ENCODE measurements at places on chromosomes 4 and X.

GRCh38 chr4:123631786-123632692 is 235.4 kb downstream of the SPRY1 start:
- DNase-seq, result no peak

- no peak for DNase-seq
Observed at GRCh38 chr4:100633269-100633668, 115.4 kb upstream of the EMCN start.

DNA sequence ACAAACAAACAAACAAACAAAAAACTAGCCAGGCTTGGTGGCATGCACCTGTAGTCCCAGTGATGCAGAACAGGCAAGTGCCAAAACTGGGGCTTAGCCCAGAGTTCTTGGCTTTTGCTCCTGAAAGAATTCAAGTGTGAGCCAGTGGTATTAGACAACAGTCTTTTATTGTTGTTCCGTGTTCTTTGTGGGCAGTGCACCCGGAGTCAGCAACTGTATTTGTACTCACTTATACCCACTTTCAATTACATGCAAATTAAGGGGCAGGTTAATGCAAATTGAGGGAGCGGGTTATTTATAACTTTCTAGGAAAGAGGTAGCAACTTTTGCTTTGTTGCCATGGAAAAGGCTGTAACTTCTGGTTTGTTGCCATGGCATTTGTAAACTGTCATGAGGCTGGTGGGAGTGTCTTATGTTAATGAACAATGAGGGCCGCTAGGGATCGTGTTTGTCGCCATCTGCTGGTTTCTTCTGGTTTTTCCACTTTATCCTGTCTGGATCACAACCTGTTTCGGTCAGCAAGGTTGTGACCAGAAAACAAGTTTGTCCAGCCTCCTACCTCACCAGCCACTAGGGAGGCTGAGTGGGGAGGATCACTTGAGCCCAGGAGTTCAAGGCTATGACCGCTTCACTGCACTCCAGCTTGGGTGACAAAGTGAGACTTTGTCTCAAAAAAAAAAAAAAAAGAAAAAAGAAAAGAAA is 88.8 kb upstream of the ESX1 start:
- peak; percentile 32 for DNase-seq

GRCh38 chr4:80393246-80393969 is 57.9 kb downstream of the CFAP299 start:
- no peak for DNase-seq

DNA sequence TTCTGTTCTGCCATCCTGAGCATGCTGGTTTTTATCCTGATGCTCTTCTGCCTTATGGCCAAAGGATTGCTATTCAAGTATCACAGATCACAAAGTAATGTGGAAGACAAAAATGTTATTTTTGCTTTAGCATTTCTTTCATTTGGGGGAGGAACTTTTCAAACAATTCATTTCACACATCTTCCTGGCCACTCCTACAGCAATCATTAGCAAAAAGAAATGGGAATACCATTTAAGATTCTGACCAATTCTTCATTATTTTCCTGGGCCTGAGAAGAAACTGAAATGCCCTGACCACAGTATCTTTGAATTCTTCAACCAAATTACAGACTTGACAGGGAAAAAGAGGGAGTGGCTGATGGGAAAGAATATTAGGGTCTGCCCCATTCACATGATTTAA is 38.0 kb upstream of the GRID2 start:
- DNase-seq, result no peak

DNA sequence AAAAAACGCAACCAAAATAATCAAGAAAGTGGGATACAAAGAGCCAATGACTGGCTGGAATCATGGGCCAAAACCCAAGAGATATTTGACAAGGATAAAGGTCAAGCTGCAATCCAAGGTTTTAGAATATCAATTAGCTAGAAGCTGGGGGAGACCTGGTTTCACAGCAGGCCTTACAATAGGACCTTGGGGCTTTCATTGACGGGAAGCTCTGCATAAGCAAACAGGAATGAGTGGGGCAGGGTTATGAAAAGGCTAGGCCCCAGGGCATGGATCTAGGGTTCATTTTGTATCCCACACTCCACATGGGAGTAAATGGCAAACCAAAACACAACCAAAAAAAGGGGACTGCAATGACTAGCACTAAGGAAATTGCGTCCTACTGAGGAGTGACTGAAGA is 215.3 kb downstream of the HS6ST2 start:
- no peak for DNase-seq

- DNase-seq, result no peak
Observed at GRCh38 chr4:113293043-113293560, 243.6 kb downstream of the ANK2 start.

DNA sequence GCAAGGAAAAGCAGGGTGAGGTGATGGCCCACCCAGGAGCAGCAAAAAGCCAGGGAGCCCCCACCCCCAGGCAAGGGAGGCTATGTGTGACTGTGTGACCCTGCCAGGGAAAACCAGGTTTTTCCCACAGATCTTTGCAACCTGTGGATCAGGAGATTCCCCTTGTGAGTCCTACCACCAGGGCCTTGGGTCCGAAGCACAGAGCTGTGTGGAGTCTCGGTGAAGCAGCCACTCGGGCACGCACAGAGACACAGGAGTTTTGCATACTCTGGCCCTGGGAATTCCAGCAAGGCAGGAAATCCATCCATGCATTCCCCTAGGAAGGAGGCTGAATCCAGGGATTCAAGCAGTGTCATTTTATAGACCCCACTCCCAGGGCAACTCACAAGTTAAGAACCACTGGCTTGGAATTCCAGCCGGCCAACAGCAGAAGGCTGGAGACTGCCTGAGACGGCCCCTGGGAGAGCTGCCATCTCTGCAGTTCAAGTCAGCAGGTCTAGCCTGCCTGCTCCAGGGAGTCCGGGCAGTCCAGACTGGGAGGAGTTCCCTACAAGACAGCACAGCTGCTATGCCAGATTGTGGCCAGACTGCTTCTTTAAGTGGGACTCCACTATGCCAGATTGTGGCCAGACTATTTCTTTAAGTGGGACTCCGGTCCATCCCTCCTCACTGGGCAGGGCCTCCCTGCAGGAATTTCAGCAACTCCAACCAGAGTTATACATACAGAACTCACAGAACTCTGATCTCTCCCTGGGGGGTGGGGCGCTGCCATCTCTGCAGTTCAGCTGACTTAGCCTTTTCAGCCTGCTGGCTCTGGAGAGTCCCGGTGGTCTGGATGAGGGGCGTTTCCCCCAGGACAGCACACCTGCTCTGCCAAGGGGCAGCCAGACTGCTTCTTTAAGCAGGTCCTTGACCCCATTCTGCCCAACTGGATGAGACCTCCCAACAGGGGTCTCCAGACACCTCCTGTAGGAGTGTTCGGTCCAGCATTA is 85.1 kb upstream of the ADAD1 start:
- no peak for DNase-seq

DNA sequence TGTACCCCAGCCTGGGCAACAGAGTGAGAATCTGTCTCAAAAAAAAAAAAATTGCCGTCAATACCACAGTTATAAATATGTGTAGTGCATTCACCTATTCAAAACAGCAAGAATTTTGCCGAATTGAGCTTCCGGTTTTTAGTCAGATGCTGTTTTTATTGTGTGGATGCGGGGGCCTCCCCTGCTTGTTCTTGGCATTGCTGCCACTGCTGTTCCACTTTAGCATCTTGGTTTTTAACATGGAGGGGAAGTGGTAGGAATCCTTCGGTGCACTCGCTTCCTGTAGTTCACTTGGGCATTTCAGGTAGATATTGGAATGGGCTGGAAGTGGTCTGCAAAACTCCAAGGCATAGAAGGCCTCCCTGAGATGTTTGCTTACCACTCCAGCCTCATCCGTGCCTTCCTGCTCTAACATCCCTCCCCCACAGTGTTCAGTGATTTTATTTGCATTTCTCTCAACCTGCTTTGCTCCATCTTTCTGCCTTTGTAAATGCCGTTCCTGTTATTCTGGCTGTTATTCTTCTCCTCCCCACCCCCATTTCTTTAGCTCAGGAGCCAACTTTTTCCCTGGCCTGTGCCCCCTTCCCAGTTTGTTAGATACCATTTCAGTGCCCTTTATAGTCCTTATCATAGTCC is 25.5 kb downstream of the MOB1B start:
- peak; percentile 36 for DNase-seq

GRCh38 chrX:20139966-20140365 is 1.7 kb downstream of the EIF1AX start:
- no peak for DNase-seq

GRCh38 chr4:3781997-3782930 is 16.1 kb downstream of the ADRA2C start:
- DNase-seq, result no peak

- DNase-seq, result no peak
Observed at GRCh38 chr4:139014371-139015268, 961 bp upstream of the NOCT start.

GRCh38 chrX:39133971-39134370 is 332.7 kb downstream of the MID1IP1 start:
- peak; percentile 28 for DNase-seq

GRCh38 chr4:71268166-71268565 is 70.7 kb upstream of the SLC4A4 start:
- DNase-seq, result no peak

- DNase-seq, result no peak
Observed at GRCh38 chr4:29079260-29079659, 1640.9 kb upstream of the PCDH7 start.

GRCh38 chrX:11750046-11750445 is 8.0 kb upstream of the MSL3 start:
- no peak for DNase-seq

GRCh38 chrX:12970691-12971202 is 4.2 kb upstream of the TMSB4X start:
- DNase-seq, result peak; percentile 66

DNA sequence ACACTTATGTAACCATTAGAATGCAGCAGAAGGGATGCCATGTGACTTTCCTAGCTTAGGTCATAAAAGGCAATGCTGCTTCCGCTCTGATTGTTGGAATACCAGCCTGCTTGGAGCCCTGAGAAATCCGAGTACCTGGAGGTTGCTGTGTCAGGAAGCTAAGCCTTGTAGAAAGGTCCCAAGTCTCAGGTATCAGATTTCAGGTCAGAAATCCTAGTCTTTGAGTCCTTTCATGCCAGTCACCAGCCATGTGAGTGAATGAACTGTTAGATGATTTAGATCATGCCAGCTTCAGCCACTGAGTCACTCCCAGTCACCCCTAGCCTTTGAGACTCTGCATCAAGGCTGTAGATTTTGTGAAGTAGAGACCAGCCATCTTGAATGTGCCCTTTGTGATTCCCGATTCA is 23.5 kb downstream of the RAP1GDS1 start:
- no peak for DNase-seq

DNA sequence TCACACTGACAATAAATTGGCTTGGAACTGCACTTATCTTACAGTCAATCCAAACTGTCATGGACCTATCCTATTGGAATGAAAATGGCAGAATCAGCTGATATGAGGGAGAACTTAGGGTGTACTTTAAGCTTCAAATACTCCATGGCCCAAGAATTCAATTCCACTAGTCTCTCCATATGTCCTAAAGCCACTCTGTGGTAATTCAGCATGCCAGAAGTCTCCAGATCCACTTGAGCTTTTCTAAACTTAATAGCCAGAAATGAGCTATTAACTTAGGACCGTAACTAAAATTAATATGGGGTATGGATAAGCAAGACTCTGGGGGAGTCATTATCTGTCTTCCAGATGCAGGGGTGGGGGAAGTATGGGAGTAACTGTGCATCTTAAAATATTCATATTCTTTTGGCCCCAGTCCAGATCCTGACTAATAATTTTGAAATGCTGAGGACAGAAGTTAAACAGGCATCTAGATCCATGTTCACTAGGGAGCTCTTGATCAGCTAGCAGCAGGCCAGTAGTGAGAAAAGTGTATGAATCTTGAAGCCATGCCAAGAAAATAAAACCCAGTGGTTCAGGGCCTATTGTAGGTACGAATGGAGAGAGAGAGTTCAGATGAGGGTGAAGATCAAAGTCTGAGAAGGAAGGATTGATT is 167.6 kb downstream of the DKK2 start:
- no peak for DNase-seq

- DNase-seq, result no peak
Observed at GRCh38 chrX:144681501-144681900, 565.8 kb upstream of the SPANXN1 start.

GRCh38 chr4:151702256-151702655 is 58.6 kb downstream of the GATB start:
- no peak for DNase-seq

DNA sequence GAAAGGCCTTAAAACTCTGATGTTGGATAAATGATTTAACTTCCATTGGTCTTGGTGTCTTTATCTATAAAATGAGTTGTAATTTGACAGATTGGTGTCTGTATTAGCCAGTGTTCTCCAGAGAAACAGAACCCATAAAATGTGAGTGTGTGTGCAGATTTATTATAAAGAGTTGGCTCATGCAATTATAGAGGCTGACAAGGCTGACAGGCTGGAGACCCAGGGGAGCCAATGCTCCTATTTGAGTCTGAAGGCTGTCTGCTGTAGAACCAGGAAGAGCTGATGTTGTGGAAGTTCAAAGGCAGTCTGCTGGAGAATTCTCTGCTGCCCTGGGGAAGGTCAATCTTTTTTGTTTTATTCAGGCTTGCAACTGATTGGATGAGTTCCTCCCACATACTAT is 131.7 kb downstream of the SLC4A4 start:
- DNase-seq, result no peak

DNA sequence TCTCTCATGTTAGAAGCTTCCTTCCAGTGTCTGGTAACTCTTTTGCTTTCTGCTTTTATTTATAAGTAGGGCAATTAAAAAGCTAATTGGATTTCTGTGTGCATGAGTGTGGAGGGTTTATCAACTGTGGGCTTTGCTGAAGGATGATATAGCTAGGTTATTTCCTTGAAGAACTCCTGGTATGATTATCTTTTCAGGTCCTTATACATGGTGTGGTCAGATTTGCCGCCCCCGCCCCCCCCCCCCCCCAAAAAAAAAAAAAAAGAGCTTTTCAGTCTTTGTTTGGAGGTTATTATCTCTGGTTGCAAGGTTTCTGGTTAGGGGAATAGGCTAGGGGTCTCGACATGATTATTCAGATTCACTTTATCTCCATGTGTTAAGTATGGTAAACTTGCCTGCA is 35.9 kb downstream of the MOB1B start:
- DNase-seq, result no peak

- DNase-seq, result no peak
Observed at GRCh38 chr4:95272036-95272435, 276.7 kb downstream of the UNC5C start.

DNA sequence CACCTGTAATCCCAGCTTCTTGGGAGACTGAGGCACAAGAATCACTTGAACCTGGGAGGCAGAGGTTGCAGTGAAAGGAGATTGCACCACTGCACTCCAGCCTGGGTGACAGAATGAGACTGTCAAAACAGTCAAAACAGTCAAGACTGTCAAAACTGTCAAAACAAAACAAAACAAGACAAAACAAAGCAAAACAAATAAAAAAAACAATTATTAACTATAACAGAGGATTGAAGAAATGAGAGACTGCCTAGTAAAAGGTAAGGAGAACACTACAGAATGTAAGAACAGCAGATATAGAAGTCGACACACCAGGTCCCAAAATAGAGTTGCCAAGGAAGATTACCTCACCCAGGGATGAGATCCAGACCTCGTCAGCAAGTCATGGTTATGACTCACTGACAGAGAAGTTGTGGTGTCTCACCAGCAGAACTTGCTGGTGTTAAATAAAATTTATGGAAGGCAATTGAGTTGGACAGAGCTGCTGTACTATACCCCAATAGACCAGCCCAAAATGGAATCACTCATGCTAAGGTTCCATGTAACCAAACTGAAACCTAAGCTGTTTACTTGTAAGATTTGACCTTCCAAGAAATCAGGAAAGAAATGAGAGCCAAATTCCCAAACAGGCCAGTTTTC is 32.1 kb upstream of the GK start:
- DNase-seq, result no peak

All from CD4-positive, alpha-beta T cell treated with Interleukin-6 for 4 hours (primary cell).